ENCODE measurements at places on chromosomes 3 and 15.

DNA sequence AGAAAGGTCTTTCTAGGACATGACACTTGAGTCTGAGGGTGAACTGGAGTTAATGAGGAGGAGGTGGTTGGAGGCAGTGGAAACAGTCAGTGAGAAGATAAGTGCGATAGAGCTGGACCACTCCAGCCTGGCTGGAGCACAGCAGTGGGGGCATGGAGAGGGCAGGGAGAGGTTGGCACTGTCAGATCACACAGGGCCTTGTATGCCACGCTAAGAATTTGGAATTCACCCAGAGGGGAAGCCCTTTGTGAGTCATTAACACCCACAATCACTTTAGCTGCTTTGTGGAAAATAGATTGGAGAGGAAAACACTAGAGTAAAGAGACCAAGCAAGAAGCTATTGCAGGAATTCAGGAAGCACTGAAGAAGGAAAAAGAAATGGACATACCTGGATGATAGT, 83.3 kb downstream of the ZNF621 start:
- no peak for DNase-seq

- DNase-seq, result no peak
Observed at GRCh38 chr3:197430934-197431333, 124.8 kb downstream of the BDH1 start.

GRCh38 chr3:116040152-116040551, 405.1 kb downstream of the LSAMP start:
- DNase-seq, result no peak

DNA sequence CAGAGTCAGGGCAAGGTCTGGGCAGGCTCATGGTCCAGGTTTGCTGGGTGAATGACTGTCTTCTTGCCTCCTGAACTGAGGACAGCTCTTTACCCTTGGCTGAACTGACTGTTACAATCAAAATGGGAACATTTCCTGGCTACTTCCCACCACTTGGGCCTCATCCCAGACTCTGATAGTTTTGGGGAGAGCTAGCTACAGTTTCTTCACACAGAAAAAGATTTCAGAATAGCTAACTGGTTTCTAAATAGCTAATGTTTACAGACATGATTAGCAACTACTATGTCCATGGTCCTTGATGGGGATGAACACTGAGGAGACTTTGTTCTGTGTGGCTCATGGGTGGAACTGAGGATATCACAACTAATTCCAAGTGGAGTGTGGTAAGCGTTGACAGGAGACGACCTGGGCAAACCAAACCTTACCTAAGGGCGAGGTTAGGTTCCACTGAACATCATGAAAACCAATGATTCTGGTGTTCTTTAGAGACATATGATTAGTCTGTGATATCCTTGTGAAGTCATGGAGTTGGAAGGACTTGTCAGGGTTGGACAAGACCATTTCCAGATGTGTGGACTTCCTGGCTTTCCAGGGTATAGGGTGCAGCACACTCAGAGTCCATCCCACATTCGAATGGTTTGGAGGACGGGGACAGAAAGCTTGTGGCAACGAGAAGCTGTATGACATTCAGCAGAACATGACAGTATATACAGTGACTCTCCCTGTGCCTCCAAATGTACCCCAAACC, 7.3 kb downstream of the ALPK3 start:
- no peak for DNase-seq

DNA sequence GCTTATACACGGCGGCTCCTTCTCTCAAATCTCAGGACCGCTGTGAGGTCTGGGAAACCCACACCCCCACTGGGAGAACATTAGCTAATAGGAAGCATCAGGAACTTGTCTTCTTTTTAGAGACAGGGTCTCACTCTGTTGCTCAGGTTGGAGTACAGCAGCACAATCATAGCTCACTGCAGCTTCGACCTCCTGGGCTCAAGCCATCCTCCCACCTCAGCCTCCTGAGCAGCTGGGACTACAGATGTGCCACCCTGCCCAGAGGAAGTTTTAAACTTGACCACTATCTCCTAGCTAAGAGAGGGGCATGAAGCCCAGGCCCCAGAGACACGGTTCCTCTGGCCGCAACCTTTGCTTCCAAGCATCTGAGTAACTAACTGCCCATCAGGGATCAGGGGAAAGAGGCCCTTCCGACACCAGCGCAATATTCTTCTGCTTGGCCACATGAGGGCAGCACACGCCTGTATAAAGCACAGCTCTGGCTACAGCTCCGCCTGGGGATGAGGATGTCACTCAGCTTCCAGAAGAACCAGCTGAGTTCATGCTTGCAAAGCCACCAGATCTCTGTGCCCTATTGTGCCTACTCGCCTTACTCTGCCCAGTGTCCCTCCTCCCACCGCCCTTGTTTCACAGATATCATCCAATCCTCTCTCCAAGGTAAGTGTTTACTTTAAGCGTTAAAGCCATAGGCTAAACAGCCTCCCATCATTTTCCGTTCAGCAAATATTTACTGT, 57.6 kb upstream of the SLC6A11 start:
- peak; percentile 50 for DNase-seq

Measured in GM12892 (cell line).